ENCODE measurements at places on chromosomes 5 and 9.

DNA sequence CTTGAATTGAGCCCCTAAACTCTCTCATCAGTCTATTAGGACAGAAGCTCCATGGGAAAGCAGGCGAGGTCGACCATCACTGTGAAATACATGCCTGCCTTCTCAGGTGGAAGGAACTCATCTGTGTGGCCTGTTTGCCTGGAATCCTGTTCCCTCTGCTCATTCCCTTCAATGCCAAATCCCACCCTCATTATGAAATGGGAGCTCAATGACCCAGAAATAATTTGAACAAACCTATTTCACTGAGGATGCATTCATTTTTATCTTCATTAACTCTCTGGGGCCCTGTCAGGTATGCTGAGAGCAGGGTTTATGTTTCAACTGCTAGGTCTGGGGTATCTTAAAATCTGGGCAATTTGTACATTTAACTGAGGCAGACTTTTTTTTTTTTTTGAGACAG is 142.2 kb downstream of the MED27 start:
- no peaks in the 10 kb centered on the region for H3K27me3 ChIP-seq
- DNase-seq, result no peak
- H3K27ac ChIP-seq, result no peak overlapping the region
- no peak overlapping the region for H3K4me3 ChIP-seq
- H3K36me3 ChIP-seq, result peaks cover 3% of the 10 kb centered on the region
- H3K4me1 ChIP-seq, result no peaks in the 10 kb centered on the region

- H3K27me3 ChIP-seq, result no peaks in the 10 kb centered on the region
- no peak overlapping the region for H3K4me3 ChIP-seq
- H3K27ac ChIP-seq, result no peak overlapping the region
These were observed 46.7 kb upstream of the UBQLN1 start for GRCh38 chr9:83754383-83754977.

GRCh38 chr9:33785914-33786313 is 9.4 kb upstream of the PRSS3 start:
- H3K27me3 ChIP-seq, result peaks cover 30% of the 10 kb centered on the region
- H3K4me1 ChIP-seq, result no peaks in the 10 kb centered on the region
- H3K36me3 ChIP-seq, result no peaks in the 10 kb centered on the region
- no peak overlapping the region for H3K4me3 ChIP-seq

- no peak overlapping the region for H3K27ac ChIP-seq
- no peaks in the 10 kb centered on the region for H3K27me3 ChIP-seq
- no peaks in the 10 kb centered on the region for H3K36me3 ChIP-seq
- no peak overlapping the region for H3K4me3 ChIP-seq
- peaks cover 5% of the 10 kb centered on the region for H3K4me1 ChIP-seq
These were observed 23.2 kb downstream of the GLRX start for GRCh38 chr5:95799191-95799835.

DNA sequence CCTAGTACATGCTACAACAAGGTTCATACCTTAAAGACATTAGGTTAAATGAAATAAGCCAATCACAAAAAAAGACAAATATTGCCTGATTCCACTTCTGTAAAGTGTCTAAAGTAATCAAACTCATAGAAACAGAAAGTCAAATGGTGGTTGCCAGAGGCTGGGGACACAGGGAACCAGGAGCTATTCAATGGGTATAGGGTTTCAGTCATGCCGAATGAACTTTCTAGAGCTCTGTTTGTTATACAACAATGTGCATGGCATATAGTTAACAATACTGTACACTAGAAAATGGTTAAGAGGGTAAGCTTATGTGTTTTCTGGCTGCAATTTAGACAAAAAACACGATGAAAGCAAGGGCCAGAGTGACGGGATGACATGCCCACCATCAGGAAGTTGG is 70.8 kb upstream of the EGFLAM start:
- peaks cover 5% of the 10 kb centered on the region for H3K27me3 ChIP-seq
- H3K27ac ChIP-seq, result no peak overlapping the region
- no peak for DNase-seq
- H3K36me3 ChIP-seq, result no peaks in the 10 kb centered on the region
- no peak overlapping the region for H3K4me3 ChIP-seq

- no peak overlapping the region for H3K4me3 ChIP-seq
- H3K4me1 ChIP-seq, result peaks cover 47% of the 10 kb centered on the region
- peaks cover 16% of the 10 kb centered on the region for H3K36me3 ChIP-seq
- no peak for DNase-seq
- peak overlapping the region; percentile 74 for H3K27ac ChIP-seq
These were observed 249.7 kb downstream of the ARHGAP26 start for GRCh38 chr5:143019614-143020515.
